Kidney capillary endothelial cell (primary cell): ENCODE measurements at places on chromosomes 11 and 22.

DNA sequence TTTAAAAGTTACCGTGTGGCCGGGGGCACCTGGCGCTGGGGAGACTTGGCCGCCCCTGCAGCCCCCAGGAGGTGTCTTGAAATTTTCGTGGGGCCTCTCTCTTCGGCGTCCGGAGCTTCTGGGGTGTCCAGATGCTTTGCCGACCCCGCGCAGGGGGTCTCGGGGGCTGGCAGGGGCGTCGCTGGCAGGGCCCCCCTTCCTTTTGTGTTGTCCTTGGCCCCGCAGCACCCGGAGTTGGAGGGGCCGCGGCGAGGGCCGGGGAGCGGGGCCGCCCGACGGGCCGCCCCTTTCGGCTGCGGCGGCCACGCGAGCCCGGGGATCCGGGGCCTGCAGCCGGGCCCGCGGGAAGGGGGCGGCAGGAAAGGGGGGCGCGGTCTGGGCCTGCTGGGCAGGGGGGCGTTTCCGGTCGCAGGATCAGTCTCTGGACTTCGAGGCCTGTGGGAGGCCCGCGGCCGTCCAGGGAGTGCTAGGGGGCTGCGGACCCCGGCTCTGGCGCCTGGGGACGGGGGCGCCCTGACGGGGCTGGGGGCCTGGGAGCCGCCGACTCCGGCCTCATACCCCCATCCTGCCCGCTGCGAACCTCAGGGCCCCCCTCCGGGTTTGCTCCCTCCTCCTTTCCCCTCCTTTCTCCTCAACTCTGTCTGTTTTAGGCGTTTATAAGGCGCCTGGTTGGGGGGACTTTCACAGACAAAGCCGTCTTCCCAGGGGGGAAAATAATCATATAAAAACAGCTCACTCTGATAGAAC lies 869 bp downstream of the ZC3H7B start:
- no peak for DNase-seq

DNA sequence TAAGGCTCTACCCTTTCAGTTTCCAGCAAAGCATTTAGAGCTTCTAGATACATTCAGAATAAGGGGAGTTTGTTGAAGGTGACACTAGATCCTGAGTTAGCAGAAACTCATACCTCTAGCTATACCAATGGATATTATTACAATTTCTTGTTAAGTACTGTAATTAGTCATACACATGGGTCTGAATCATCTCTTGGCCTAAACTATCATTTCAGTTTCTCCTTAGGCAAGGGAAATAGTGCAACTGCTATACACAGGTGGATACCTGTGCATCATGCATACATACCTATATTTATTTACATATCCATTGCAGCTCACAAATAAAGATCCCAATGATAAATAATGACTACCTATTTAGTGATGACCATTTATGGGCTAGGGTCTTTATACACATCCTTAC lies 45.1 kb upstream of the PAX6 start:
- no peak for DNase-seq

GRCh38 chr22:27602390-27602789 lies 199.2 kb downstream of the MN1 start:
- no peak for DNase-seq

GRCh38 chr22:28047740-28048139 lies 128.7 kb upstream of the PITPNB start:
- DNase-seq = no peak

DNA sequence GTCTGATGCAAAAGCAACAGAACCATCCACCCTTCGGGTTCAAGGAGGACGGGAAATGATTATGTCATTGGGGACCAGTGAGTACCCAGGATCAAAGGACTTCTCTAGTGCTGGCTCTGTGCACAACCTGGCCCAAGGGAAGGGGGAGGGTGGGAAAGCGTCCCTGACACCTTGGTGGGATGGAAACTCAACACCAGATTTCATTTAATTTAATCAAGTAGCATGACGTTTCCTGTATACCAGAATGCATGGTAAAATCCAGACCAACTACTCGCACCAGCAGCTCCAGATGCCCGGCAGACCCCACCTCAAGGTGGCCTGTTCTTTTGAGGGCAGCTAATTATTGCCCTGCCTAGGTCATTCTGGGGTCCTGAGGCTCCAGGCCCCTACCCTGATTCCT lies 385.1 kb downstream of the CADM1 start:
- DNase-seq = no peak

GRCh38 chr22:45506816-45507360 lies 4.2 kb downstream of the FBLN1 start:
- no peak for DNase-seq

GRCh38 chr11:6925636-6926207 lies 504 bp upstream of the ZNF215 start:
- DNase-seq = peak; percentile 24

DNA sequence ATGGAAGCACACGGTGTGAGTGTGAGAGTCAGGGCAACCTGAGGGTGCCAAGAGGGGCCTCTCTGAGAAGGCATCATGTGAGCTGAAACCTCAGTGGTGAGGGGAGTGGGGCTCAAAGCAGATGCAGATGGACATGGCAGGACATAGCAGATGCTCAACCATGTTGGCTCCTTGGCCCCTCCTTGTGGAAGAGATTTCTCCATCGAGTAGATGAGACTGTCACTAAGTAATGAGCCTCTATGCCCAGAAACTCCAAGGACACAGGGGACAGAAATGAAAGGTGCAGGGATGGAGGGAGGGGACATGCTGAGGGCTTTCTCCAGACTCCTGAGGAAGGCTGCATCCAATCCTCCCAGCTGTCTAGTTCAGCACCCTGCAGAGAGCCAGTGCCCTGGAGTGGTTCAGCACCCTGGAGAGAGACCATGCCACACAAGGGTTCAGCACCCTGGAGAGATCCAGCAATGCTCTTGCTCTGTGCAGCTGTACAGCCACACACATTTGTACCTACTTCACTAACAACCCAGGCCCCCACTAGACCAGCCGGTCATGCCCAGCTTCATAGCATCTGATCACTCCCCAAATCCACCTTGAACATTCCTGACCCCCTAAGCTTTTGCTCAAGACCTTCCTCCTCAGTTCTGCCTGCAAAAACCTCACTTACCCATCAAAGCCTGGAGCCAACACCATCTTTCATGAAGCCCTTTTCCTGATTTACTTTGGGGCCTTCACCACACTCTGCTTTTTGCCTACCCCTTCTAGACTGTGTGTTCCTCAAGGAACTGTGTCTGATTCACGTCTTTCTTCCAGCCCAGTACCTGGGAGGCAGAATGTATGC lies 252.0 kb downstream of the CTTN start:
- peak; percentile 68 for DNase-seq

GRCh38 chr11:61732705-61733104 lies 19.7 kb upstream of the MYRF start:
- DNase-seq = no peak

GRCh38 chr22:26364066-26365015 lies 64.7 kb upstream of the ASPHD2 start:
- DNase-seq = peak; percentile 65

DNA sequence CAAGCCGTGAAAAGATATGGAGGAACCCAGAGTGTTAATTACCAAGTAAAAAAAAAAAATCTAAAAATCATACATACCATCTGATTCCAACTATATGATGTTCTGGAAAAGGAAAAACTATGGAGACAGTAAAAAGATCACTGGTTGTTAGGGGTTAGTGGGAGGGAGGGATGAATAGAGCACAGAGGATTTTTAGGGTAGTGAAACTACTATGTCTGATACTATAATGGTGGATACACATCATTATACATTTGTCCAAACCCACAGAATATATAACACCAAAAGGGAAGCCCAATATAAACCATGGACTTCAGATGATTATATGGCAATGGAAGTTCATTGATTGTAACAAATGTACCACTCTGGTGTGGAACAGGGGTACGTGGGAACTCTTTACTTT lies 74.1 kb downstream of the ENTHD1 start:
- DNase-seq = no peak

DNA sequence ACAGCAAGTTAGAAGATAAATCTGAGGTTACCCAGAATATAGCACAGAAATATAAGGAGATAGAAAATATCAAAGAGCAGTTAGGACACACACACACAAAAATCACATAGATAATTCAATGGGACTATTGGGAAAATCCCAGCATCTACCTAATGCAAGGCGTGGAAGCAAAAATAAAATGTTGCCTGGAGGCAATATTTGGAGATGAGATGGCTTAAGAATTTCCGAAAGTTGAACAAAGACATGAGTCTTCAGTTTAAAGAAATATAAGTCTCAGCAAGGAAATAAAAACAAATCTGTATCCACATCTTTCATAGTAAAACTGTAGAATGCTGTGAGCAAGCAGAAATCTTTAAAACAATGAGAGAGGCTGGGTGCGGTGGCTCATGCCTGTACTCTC lies 29.5 kb upstream of the ACR start:
- DNase-seq = no peak

DNA sequence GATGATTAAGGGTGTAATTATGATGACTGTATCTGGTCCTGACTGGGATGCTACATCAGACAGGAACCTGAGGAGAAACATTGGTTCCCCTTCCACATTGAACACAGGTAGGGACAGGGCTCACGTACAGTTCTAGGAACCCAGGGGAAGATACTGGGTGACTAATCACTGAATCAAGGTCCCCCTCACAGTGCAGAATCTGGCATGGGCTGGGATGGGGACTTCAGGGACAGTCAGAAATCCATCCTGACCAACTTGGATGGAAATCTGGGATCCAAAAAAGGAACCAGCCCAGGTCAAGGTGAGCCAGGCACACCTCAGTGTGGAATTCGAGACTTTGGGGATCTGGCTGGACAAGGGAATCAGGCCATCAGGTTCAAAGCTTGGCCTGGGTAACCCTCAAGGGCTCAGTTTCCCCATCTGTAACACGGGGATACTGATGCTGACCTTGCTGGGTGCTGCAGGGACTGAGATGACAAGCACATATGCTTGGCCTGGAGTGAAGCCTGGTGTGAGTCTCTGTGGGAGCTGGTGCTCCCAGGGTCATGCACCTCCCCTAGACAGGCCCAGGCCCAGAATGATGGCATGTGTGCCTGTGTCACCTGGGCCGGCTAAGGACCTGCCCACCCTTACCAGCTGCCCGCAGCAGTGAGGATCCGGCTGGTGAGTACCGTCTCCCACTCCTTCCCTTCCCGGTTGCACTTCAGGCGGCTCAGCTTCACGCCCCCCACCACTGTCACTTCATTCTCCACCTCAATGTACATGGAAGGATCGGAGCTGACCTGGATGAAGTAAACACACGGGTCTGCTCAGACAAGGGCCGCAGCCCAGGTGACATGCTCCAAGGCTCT lies 67.4 kb upstream of the CLTCL1 start:
- DNase-seq = no peak

GRCh38 chr11:118703563-118704106 lies 24.2 kb upstream of the TREH start:
- DNase-seq = no peak

DNA sequence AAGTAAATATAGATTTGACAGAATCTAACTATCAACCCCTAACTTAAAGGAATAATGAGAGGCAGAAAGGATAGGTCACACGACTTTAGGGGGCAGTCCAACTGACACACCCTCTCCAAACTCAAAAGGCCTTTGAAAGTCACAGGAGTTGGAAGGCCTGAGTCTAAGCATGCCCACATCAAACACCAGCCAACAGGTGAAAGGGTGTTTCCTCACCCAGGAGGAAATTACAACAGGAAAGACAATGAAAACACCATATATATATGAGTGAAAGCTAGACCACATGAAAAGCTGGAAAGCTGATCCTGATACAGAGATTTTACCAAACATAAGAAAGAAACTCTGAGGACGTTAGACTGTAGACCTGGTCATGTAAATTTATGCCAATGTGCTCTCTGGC lies 10.5 kb upstream of the DEPDC7 start:
- no peak for DNase-seq

GRCh38 chr11:36365907-36366306 lies 69.8 kb downstream of the PRR5L start:
- no peak for DNase-seq

DNA sequence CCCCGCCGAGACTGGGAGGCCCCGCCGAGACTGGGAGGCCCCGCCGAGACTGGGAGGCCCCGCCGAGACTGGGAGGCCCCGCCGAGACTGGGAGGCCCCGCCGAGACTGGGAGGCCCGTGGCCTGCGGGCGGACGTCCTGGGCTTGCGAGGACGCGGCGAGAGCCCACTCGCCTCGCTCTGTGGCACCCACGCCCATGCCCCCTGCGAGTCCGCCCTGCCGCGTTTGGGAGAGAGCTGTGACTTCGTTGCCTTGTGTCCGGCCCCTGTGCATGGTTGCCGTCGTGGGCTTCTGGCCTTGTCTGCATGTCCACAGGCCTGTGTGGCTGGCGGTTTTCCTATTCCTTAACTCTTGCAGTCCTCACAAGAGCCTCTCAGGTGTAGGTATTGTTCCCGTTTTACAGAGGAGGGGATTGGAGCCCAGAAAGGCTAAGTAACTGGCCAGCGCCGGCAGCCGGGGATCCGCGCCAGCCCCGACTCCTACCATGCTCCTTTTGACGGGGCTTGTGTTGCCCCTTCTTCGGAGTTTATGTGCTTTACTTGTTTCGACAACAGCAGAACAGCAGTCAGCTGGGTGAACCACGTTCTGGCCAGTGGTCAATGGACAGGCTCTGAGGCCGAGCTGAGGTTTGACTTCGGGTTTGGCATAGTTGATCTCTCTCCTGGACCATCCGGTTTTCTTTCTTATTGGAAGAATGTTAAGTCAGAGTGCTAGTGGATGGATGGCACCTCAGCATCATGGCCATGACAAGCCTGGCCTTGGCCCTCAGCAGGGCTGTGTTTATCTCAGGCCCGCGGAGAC lies 741 bp downstream of the PHRF1 start:
- no peak for DNase-seq

DNA sequence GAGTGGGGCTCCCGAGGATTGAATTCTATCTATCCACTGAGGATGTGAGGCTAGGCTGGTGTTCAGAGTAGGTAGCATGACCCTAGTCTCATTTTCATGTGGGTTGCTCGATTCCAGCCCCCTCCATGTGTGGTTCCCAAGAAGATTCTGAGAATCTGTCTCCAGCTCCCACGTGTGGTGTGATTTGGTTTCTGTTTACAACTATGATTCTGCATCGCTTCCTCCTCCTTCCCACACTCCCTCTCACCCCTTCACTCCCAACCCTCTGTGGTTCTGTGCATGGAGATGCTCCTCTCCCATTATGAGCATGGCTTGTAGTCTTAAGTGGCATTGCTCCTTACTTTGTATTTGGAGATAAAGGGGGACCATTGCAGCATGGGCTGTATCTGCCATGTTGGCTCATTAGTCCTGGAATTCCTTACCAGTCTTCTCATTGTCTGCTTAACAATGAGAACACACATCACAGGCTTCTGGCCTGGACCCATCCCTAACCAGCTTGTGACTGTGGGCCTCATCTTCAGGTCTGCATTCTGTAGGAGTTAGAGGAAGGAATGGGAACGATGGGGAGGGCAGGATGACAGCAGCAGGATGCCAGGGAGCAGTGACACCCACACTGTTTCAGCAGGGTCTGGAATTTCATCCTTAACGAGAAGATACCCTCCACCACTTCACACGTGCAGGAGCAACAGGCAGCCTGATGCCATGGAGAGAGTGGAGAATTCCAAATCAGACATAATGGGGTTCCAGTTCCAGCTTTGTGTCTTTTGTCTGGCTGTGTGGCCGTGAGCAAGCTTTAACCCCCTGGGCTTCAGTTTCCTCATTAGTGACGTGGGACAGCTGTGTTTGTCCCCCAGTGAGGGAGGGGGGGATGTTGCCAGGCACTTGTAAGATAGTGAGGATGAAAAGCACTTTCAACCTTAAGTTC lies 86.0 kb downstream of the CCDC81 start:
- no peak for DNase-seq
